ENCODE measurements at places on chromosomes 2 and 18. TPM values are rescaled to one million over a fixed set of nuclear protein-coding genes. Genes with fewer than 3 reads are reported as not detected.

DNA sequence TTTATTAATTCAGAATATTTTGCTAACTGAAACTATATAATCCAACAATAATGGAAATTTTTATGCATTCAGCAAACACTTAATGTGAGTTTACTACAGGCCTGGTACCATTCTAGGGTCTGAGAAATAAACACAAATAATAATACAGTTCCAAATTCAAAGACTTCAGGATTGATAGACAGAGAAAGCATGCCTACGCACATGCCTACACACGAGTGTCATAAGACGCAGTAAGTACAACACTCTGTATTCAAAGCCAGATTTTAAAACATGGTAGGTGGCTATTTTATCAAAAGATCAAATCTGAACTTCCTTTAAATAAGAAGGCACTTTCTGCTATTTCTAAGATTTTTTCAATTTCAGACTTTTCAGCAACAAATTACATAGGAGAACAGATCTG, 346.9 kb downstream of the NCKAP5 start:
- H3K36me3 ChIP-seq: no peaks in the 10 kb centered on the region
- H3K27ac ChIP-seq: no peak overlapping the region
- DNase-seq: no peak
- no peaks in the 10 kb centered on the region for H3K27me3 ChIP-seq
- no peaks in the 10 kb centered on the region for H3K4me1 ChIP-seq

DNA sequence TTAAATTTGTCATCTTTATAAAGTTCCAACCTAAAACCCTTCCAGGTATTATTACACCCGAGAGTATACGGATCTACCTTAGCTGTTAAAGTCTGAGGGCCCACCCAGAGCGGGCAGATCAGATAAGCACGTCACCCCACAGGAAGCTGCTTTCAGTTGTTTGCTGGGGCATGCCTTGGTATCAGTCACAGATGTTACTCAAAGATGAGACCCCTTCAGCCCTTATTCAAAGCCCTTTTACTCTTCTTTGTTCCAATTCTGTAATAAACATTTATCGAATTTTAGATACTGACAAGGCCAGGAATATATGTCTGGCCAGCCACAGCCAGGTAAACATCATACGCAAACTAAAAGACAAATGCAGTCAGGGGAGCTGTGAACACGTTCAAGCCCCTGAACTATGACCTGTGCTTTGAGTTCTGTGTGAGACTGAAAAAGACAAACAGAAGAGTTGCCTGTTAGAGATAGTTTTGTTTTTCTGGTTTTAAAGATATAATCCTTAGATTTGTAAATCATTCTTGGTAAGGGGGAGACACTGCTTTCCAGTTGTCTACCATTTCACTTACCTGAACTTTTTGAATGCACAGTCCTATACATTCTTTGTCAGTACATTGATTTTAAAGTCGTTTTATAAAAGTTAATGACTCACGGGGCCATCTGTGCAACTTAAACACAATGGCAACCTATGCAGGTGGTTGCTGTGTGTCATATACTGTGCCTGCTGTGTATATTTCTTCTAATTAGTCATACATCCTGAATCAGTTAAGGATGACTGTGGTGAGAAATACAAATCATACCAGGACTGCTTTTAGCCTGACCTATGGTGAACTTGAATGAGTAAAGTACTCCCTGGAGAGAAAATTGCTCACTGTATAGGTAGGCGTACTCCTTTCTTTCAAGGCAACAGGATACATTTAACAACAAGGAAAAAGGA, 100.5 kb upstream of the ITPRID2 start:
- no peaks in the 10 kb centered on the region for H3K4me1 ChIP-seq
- no peak for DNase-seq
- H3K27ac ChIP-seq: no peak overlapping the region
- H3K4me3 ChIP-seq: no peak overlapping the region
- no peaks in the 10 kb centered on the region for H3K36me3 ChIP-seq

The ZRANB3 gene
- 5.1 TPM for polyA plus RNA-seq

The RUFY4 gene
- 0.09 TPM for polyA plus RNA-seq

- H3K27me3 ChIP-seq: no peaks in the 10 kb centered on the region
- no peak overlapping the region for H3K4me3 ChIP-seq
- H3K4me1 ChIP-seq: no peaks in the 10 kb centered on the region
- DNase-seq: no peak
These were observed 66.0 kb upstream of the MGAT4A start for GRCh38 chr2:98796775-98797544.
